Aorta (tissue), 5 donors: ENCODE measurements at places on chromosomes 12 and 14. TPM values are rescaled to one million over a fixed set of nuclear protein-coding genes. Genes with fewer than 3 reads are reported as not detected.

DNA sequence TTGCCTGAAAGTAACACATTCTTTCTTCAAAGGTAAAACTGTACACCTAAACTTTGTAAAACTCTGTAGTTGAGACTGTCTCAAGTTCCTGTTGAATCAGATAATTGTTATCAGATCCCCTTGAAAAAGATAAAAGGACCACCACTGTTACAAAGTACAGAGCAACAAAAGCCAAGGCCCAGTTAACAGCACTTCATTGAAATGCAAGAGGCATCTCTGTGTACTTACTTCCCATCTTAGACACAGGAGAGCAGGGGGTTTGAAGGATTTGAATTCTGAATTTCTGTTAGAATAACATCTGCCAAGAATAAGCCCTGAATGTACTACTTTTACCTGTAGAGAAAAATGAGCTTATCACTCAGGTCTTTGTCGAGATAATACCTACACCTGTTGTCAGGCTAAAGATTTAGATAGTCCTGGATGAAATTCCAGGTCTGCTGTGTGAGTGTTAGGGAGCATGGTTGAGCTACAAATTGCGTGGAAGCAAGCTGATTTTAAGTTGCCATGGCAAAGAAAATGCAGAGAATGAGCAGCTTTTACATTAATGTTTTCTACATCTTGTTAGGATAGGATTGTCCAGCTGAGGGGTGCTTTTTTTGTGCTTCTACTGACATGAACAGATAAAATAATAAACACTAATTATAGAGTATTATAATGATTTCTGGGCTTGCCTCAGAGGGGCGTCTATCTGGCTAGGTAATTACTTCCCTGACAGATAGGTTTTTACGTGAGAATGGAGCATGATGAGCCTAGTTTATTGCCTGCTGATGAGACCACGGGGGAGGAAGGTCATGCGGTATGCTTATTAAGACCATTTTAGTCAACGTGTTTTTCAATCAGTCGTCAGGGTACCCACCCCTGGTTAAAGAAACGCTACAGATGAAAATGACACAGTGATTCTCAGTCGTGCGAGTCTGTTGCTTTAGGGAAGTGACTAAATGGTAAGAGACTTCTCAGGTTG lies 309.2 kb downstream of the PAWR start:
- no peak overlapping the region for H3K27ac ChIP-seq
- H3K4me3 ChIP-seq = no peak overlapping the region
- no peaks in the 10 kb centered on the region for H3K4me1 ChIP-seq
- H3K36me3 ChIP-seq = no peaks in the 10 kb centered on the region

The CATSPERB gene
- total RNA-seq = 12.9 TPM

The WDR89 gene
- total RNA-seq = 7.9 TPM

DNA sequence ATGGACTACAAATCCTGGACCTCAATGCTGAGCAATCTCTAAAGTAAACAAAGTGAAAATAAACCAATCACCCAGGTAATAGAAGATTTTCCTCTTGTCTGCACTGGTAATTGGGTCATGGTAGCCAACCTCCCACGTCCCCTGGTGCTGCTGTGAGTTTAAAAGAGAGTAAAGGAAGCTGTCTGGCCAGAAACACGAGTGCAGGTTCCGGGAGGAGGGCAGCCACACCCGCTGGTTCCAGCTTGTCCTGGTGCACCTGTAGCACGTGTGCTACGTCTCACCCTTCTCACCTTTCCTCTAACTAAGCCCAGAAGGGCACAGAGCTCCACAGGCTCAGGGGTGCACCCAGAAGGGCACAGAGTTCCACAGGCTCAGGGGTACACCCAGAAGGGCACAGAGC lies 5.4 kb downstream of the CRACR2A start:
- no peaks in the 10 kb centered on the region for H3K4me1 ChIP-seq
- no peaks in the 10 kb centered on the region for H3K27me3 ChIP-seq
- no peak for DNase-seq
- no peak overlapping the region for H3K4me3 ChIP-seq
- H3K36me3 ChIP-seq = no peaks in the 10 kb centered on the region

- H3K27me3 ChIP-seq = no peaks in the 10 kb centered on the region
- DNase-seq = no peak
- H3K4me1 ChIP-seq = no peaks in the 10 kb centered on the region
- no peak overlapping the region for H3K4me3 ChIP-seq
These were observed 1.8 kb downstream of the BDKRB2 start for GRCh38 chr14:96206461-96206860.

- no peak overlapping the region for H3K27ac ChIP-seq
- no peak for DNase-seq
- no peaks in the 10 kb centered on the region for H3K36me3 ChIP-seq
- H3K4me1 ChIP-seq = no peaks in the 10 kb centered on the region
- peak overlapping the region; percentile 86 for H3K4me3 ChIP-seq
- no peaks in the 10 kb centered on the region for H3K27me3 ChIP-seq
These were observed 574 bp upstream of the CRADD start for GRCh38 chr12:93676408-93677194.

The RAD51AP1 gene
- total RNA-seq = 2.8 TPM

DNA sequence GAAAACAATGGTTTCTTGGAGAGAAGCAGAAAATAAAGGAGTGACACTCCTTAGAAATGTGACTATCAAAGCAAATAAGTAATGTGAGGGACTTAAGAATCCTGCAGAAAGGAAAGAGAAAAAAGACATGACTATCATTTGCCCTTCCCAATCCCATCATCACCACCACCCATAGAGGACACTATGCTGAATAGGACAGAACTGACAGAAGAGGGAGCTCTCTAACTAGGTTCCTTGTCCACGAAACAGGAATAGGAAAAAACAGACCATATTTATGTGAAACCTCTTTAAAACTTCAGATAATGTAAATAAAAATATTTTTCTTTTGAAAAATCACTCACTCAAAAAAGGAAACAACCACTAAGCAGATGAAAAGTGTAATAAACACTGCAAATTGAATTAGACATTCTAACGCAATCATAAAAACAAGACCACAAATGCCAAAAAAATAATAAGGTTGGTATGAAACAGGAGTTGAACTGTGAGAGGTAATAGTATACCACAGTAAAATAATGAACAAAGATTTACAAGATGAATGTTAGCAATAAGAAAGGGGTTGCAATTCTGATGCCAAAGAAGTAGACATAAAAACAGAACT lies 24.1 kb downstream of the KLRD1 start:
- H3K27me3 ChIP-seq = no peaks in the 10 kb centered on the region
- H3K27ac ChIP-seq = no peak overlapping the region
- DNase-seq = no peak
- no peaks in the 10 kb centered on the region for H3K4me1 ChIP-seq
- H3K36me3 ChIP-seq = no peaks in the 10 kb centered on the region

GRCh38 chr14:99862136-99862535 lies 68.9 kb downstream of the EML1 start:
- DNase-seq = no peak
- H3K27me3 ChIP-seq = no peaks in the 10 kb centered on the region
- no peaks in the 10 kb centered on the region for H3K36me3 ChIP-seq
- H3K27ac ChIP-seq = no peak overlapping the region
- H3K4me3 ChIP-seq = no peak overlapping the region

The ERBB3 gene
- total RNA-seq = 5.1 TPM

The TRHDE gene
- total RNA-seq = 1.8 TPM

DNA sequence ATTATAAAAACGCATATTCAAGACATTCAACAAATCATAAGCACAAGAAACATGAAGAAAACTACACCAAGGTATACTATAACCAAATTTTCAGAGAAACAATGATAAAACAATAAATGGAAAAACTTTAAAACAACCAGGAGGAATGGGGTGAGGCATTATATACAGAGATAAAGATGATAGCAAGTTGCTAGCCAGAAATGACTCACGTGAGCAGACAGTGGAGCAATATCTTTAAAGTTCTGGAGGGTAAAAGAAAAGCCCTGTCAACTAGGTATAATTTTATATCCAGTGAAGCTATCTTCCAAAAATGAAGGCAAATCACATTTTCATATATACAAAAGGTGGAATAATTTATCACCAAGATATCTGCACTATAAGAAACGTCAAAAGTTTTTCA lies 97.8 kb upstream of the PCED1B start:
- H3K27ac ChIP-seq = no peak overlapping the region
- H3K4me1 ChIP-seq = no peaks in the 10 kb centered on the region

- H3K4me3 ChIP-seq = no peak overlapping the region
- no peaks in the 10 kb centered on the region for H3K4me1 ChIP-seq
- H3K36me3 ChIP-seq = no peaks in the 10 kb centered on the region
These were observed 82.6 kb downstream of the TAOK3 start for GRCh38 chr12:118290130-118290529.
